ENCODE measurements at places on chromosomes 1 and 21.

DNA sequence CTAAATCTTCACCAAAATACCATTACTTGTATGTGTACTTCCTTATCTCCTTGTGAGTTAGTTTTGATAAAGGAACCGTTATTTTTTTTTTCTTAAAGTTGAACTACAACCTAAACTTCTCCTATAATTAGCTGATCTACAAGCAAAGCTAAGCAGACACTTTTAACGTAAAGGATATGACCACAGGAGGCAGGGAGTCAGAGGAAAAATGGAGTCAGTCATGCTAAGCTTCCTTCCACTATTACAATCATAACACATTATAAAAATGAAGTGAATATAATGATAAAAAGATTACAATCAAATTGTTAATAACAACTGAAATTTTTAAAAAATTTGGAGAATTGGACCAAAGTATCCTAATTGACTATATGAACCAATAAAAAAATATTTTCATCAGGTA is 892.6 kb downstream of the KCNT2 start:
- no peak for DNase-seq

- peak; percentile 15 for DNase-seq
Measured at GRCh38 chr1:172719694-172720138, 60.8 kb downstream of the FASLG start.

DNA sequence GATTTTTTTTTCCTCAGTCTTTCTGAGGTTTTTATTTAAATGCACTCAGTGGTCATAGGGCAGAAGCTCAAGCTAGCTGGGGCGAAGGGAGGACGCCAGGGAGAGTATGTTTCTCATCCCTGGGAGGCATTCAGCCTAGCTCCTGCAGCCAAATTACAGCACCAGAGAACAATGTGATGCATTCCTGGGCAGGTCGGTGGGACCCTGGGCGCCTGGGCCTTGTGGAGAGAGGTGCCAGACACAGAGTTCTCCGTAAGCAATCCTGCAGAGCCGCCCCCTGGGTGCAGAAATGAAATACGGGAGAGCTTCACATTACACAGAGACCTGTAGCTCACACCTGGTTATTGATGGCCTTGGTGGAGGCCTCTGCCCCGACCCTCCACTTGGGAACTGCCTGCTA is 15.5 kb downstream of the WNT2B start:
- no peak for DNase-seq

- no peak for DNase-seq
Measured at GRCh38 chr1:53344921-53345838, 17.3 kb upstream of the LRP8 start.

DNA sequence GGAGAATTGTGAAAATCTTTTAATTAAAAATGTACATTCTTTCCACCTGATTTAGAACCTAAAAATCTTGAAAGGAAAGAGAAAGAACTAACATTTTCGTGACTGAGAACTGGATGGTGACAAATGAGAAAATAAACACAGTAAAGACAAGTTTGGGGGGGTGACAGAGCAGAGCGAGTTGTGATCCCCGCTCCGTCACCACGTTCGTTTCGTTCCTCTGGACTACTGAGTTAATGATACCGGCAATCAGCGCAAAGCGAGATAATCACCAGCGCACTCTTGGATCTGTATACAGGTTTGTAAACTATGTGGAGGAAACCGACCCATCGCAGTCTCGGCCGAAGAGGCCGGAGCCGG is 31.2 kb upstream of the CFAP126 start:
- DNase-seq: no peak

GRCh38 chr1:18100491-18101063 is 7.0 kb upstream of the IGSF21 start:
- DNase-seq: peak; percentile 52

DNA sequence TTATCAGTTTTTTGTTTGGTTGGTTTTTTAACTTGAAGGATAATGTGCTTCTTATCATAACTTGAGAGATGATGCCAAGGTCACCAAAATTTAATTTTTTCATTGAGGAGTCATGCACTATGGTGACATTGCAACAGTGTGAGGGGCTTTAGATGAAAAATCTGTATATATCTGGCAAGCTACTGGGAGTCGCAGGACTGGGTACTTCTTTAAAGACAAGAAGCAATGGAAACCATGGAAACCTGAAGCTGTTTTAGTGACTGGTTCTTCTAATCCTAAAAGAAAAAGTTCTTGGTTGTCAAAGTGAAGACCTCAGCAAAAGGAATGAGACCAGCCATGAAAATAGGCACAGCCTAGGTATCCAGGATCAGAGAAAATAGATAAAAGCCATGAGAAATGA is 31.1 kb downstream of the ZC3H11B start:
- no peak for DNase-seq

- DNase-seq: no peak
Measured at GRCh38 chr1:165365341-165365740, 8.8 kb upstream of the LMX1A start.

GRCh38 chr1:243705585-243705984 is 144.5 kb downstream of the AKT3 start:
- DNase-seq: no peak

DNA sequence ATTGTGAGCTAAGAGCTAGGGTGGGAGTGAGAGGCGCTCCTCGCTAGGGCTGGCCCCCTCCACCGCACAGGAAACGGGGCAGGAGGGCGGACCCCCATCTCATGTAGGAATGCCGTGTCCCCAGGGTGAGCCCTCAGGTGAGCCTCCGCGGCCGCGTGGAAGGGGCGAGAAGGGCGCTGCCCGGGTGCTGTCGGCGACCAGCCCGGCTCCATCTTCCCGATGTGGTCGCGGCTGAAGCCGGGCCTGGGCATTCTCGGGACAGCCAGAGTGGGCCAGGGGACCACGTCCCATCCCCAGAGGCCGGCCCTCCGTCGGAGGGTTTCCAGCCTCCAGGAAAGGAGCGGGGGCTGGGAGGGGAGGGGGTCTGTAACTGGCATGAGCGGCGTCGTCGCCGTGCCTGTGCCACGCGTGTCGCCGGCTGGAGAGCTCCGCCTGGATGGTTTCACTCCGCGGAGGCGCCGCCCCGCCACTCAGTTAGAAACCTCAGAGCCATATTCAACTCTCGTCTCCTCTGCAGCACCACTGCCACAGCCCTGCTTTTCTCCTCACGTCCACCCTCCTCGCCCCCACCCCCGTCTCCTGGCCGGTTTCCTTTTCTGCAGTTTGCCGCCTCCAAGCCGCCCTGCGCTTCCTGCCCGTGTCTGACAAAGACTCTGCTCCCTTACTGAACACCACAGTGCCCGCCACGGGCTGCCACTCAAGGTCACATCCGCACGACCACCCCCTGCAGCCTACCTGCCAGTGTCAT is at the start of gene TMEM269:
Gene TMEM269 (plus strand): TSS at position 46 of the 748 bp plus-strand sequence. CDS start 4,903 bp downstream, outside the sequence.
- no peak for DNase-seq

GRCh38 chr1:178393370-178393769 is 103.4 kb downstream of the CLEC20A start:
- no peak for DNase-seq

GRCh38 chr1:27778056-27778455 is 5.0 kb downstream of the STX12 start:
- DNase-seq: no peak

GRCh38 chr1:209823143-209824041 is 4.4 kb upstream of the UTP25 start:
- DNase-seq: peak; percentile 60

GRCh38 chr1:169900571-169900970 is 6.9 kb upstream of the SCYL3 start:
- no peak for DNase-seq

DNA sequence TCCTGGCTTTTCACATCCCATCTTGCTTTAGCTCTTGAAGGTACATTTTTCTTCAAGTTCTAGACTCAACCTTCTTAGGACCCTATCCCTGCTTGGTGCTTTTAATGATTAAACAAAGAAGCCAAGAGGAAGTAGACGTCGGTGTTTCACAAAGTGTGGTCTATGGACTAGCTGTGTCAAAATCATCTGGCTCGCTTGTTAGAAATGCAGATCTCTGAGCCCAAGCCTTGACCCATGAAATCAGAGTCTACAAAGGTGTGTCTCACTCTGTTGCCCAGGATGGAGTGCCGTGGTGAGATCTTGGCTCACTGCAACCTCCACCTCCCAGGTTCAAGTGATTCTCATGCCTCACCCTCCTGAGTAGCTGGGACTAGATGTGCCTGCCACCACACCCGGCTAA is 295.5 kb upstream of the KAZN start:
- no peak for DNase-seq

GRCh38 chr1:57269630-57270225 is 154.1 kb downstream of the DAB1 start:
- no peak for DNase-seq

DNA sequence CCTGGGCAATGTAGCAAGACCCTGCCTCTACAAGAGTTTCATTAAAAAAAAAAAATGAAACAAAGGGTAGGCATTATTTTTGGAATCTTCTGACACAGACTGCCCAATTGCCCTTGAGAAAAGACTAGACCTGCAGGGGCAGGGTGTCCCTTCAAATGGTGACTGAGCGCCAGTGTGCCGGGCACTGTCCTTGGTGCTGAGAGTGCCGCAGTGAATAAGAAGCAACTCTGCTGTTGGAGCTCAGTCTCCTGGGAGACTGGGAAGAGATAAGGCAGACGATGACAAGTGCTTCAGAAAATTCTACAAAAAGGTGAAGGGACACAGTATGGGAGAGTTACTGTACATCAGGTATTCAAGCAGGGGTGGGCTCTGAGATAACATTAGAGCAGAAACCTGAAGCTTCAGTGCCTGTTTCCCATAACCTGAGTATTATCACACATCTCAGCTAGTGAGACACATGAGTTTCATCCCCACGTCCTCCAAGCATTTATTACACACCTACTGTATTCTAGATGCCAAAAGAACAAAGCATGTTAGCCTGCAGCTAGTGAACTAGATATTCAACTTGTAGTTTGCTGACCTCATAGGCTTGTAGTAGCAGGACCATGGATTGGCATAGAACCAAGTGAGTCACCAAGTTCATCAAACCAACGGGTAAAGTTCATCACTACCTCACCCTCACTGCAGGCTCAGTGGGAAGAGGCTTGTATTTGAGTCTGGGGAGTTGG is 18.4 kb upstream of the RPL11 start:
- peak; percentile 10 for DNase-seq

DNA sequence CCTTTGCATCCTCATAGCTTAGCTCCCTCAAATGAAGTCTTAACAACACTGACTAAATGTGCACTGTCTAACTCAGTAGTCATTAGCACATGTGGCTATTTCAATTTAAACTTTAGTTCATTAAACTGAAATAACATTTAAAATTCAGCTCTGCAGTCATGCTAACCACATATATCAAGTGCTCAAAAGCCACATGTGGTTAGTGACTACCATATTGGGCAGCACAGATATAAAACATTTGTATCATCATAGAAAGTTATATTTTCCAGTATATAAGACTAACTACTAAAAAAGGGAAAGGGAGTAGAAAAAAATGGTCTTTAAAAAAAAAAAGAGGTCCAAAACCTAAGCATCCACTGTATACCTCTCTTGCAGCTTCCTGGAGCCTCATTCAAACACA is 64.1 kb downstream of the SETD4 start:
- DNase-seq: no peak

GRCh38 chr1:198156745-198157240 is at the start of gene NEK7:
Gene NEK7, plus strand, starts transcription at chr1:198156998. Its CDS starts 75,583 bp downstream, at chr1:198232581.
- peak; percentile 54 for DNase-seq

GRCh38 chr1:167517535-167518330 is 596 bp downstream of the CD247 start:
- DNase-seq: peak; percentile 71

DNA sequence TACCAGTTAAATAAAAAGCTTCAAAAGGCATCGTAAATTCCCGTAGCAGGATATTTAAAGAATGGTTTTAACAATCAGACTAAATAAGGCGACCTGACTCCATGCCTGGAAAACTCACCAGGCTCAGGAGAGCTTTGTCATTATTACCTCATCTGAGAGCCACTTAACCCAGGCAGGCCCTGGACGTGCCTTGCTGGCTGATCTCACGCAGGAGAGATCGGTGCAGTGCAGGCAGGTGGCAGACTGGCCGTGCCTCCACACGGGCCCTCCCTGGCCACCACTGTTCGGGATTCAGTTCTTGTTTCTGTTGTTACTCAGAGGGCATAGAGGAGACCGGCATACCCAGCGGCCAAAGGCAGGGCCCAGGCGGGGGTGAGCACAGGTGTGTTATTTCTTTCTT is 6.4 kb downstream of the MT1HL1 start:
- DNase-seq: no peak

- DNase-seq: no peak
Measured at GRCh38 chr1:79849388-79849787, 842.9 kb upstream of the ADGRL4 start.

GRCh38 chr1:236451796-236452373 is 57.8 kb downstream of the EDARADD start:
- DNase-seq: peak; percentile 40

DNA sequence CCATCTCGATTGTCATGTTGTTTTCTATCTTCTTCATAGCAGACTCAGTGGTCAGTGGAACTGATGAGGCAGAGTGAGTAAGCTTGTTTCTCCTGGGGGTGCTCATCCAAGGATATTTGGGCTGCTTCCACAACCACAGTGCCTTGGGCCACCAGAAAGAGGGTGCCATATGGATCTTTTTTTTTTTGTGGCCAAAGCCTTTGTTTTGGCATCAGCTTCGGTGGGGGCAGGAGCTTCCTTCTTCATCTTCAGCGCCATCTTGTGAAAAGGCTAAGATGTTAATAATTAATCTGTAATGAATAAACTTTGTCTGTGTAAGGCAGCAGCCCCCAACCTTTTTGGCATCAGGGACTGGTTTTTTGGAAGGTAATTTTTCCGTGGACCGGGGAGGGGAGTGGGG is 6.6 kb upstream of the PLPP3 start:
- DNase-seq: no peak

- no peak for DNase-seq
Measured at GRCh38 chr1:182340233-182341058, 51.1 kb downstream of the GLUL start.

- no peak for DNase-seq
Measured at GRCh38 chr1:153542956-153543711, 2.4 kb upstream of the S100A5 start.

DNA sequence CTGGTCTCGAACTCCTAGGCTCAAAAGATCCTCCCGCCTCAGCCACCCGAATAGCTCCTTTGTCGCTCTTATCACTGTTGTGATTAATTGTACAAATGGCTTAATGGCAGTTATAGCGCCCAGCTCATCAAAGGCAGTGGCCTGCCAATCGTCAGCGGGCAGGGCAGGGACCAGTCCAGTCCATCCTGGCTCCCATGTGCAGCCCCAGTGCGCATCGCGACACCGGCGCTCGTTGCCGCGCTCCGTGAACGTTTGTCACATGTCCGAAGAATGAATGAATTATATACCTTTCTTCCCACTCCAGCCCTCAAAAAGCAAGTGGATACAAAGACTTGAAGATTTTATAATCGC is 18.4 kb downstream of the MTX1 start:
- peak; percentile 51 for DNase-seq

DNA sequence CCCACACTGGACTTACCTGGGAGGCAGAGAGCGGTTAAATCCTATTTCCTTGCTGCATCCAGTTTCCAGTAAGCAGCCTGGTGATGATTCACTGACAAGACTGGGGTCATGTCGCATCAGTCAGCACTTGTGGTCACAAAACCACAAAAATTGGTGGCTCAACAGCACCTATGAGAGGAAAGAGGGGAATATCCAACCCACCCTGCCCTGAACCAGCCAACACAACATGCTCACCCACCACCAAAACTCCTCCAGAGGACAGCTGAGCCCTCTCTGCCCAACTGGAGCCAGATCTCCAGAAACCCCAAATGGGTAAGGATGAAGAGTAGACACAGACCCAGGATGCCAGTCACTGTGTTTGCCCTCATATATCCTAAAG is 64.0 kb downstream of the CD46 start:
- DNase-seq: no peak

GRCh38 chr1:192951691-192952460 is 107.3 kb downstream of the UCHL5 start:
- DNase-seq: peak; percentile 14

Measured in AML-193 (cell line).